Renal pelvis (tissue), 12 donors: ENCODE measurements at places on chromosomes 5 and 9.

GRCh38 chr9:89505911-89506310 lies 8.0 kb upstream of the SEMA4D start:
- DNase-seq = peak; percentile 61

DNA sequence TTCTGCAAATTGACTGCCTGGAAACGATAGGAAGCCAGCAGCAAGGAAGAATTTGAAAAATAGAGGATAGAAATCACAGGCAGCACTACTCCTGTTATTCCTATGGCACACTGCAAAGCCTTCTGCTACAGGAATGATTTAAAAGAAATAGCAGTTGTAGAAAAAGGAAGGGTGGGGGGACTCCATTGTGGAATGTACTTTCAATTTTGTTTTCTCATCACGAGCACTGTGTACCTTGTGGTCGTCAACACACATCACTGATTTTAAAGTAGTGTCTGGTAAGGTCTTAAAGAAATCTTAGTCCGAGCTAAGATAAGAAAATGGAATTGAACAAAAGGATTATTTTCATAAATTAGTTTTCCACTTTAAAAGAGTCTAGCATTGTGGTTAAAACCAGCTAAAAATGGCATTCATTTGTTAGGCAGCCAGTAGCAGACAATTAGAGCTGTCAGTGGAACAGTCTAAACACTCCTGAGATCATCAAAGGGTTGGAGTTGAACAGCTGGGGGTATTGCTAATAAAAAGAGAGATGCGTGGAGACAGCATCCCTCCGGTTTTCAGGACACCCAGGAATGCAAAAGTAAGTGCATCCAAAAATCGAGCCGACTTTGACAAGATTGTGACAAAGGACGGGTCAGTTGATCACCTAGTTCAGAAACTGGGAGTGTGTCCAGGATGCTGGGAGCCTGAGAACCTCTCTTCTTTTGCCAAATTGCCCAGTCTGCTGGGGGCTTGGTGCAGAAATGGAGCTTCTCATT lies 97.8 kb upstream of the WWC1 start:
- DNase-seq = no peak

DNA sequence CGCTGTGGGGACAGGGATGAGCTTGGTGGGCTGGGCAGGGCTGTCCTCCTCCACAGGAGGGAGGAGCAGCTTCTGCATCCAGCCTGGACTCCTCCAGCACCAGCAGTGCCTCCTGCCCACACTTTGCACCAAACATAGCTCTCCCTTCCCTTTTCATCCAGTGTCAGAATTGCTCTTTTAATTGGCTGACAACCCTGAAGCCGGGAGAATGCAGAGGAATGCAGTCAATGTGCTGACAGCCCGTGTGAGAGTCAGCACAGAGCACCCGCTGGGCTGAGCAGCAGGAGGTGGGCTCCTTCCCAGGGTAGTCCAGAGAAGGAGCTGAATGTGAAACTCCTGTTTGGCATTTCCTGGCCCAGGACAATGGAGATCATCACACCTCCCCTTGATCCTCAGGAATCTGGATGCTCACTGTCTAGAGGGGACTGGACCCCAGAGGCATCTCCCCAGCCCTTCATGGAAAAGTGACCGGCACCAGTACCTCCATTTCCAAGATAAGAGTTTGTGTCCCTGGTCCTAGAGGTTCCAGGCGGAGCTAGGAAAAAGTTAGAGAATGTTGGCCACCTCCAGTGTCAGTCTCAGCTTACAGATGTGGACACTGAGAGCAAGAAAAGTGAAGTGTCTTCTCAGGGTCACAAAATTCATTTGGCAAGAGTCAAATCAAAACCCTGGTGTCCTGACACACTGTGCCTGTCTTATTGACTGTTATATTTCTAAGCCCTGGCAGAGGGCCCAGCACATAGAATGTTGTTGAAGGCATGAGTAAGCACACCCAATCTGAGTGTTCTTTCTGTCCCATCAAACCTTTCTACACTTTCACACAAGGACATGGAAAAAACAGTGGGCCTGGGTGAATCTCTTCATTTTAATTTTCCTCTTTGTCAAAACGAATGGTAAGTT lies 202.1 kb downstream of the SNX18 start:
- DNase-seq = no peak

GRCh38 chr9:122797316-122798063 lies 2.4 kb upstream of the OR1K1 start:
- no peak for DNase-seq

GRCh38 chr9:17057729-17058128 lies 77.1 kb upstream of the CNTLN start:
- DNase-seq = no peak

DNA sequence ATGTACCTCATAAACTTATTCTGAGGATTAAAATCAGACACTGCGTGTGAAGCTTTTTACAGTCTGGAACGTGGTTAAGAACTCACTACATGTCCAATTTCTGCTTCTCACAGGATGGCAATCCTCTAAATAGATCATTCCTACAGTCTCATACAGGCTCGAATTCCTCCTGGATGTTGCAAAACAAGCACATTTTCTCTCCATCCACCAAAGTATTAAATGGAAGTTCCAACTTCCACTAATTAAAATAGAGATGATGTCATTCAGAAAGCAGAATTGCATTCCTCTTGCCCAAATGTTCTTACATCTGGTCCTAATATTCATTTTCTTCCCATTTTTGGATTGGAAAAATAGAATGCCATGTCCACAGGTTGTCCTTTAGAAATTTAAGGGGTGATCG lies 145.5 kb upstream of the PCA3 start:
- DNase-seq = no peak

DNA sequence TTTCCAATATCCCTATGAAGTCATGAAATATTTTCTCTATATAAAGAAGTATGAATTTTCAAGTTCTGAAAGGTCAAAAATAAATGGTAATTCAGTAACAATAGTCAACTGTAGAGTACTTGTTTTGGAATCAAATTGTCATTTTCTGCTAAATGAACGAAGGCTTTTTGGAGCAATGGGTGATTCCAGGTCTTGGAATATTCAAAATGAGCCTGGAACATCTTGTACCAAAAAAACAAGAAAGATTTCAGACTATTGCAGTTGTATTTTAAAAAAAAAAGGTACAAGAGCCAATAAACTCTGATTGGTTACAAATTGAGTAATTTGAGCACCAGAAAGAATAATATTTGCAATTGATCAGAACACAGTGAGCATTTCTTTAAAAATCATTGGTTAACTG lies 730.1 kb downstream of the DTWD2 start:
- no peak for DNase-seq

DNA sequence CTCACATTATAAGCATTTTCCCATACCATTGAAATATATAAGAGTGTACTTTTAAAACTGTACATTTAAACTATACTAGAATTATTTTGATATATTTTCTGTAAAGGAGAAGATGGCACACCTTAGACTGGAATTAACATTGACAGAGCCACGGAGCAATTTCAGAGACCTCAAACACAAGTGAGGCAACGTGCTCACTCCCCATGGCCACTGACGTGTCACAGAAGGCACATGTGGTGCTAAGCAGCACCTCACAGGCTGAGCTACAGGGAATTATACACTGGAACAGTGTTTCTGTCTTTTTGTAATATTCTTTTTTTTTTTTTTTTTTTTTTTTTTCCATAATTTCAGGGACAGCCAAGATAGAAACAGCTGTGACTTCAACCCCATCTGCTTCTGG lies 66.5 kb downstream of the NUP214 start:
- no peak for DNase-seq

DNA sequence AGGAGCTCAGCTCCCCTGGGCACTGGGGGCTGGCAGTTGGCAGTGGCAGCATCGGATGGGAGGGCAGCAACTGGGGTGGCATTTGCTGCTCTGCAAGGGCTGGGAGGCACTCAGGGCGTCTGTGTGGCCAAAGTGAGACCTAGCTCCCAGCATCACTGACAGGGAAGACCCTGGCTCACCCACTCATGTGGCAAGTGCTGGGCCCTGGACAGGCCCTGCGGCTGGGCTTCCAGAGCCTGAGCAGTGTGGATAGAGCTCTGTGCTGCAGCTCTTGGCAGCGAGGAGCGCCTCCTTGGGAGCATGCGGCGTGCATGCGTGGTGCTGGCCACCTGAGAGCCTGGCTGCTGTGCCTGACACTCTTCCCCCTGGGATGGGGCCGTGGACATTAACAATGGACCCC lies 10.2 kb downstream of the CEP72 start:
- DNase-seq = no peak

GRCh38 chr5:171619196-171619595 lies 166.4 kb upstream of the SMIM23 start:
- DNase-seq = no peak

GRCh38 chr9:116124472-116125040 lies 29.0 kb upstream of the PAPPA start:
- DNase-seq = no peak

GRCh38 chr5:31767335-31768031 lies 128.6 kb downstream of the PDZD2 start:
- DNase-seq = no peak

DNA sequence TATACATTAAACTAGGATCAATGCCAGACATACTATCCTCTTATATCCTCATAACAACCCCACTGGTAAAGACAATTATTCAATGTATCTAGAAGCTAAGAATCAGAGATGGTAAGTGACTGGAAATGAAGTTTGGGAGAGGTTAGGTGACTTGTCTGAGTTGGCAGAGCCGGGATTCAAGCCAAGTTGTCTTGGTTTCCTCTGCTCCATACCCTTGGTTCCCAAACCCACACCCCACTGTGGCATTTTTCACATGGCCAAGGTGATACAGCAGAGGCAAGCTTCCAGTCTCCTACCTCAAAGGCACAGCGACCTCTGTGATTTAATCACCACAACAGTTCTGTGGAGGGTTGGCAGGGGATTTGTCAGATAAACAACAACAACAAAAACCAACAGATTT lies 34.7 kb upstream of the ADRB2 start:
- no peak for DNase-seq

DNA sequence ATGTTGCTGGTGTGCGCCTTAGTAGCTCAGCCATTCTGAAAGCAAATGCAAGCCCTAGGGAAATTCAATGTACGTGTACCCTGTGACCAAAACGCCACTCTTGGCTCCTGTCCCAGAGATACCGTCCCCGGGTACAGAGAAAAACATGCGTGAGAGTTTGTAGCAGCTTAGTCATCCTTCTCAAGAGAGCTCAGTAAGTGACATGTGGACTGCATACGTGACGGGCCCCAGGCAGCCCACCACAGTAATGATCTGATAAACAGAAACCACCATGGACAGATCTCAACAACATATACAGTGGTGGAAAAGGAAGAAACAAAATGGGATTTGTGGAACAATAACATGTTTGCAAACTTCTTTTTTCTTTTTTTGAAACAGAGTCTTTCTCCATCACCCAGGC lies 45.1 kb downstream of the S1PR3 start:
- no peak for DNase-seq

- DNase-seq = no peak
Measured at GRCh38 chr9:15132091-15132490, 174.9 kb downstream of the TTC39B start.
